Activated CD4-positive, alpha-beta memory T cell treated with anti-CD3 and anti-CD28 coated beads, Interleukin-2, amount 10 ng/mL, durations not matched to agents 7 days and 5 days (primary cell): ENCODE measurements at places on chromosomes 3 and 15.

GRCh38 chr3:46236294-46237054, 5.8 kb upstream of the CCR3 start:
- DNase-seq = peak; percentile 38

DNA sequence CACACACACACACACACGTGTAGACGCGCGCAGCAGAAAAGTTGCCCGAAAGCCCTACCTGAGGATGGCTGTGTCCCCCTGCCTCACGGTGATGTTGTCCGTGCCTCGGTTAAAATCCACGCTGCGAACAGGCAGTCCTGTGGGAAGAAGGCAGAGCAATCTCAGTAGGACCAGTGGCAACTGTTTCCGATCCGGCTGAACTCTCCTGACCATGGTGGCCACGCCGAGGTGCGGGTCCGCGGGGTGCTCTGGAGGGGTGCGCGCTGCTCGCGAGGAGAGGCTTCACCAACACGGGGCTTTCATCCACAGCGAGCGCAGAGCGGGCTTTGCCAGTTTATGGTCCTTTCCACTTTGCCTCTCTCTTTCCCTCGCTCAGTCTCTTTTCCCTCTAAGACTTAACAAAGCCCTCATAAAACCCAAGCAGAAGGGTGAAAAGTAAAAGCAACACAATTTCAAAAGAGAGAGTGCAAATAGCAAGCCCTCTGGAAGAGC, 422 bp downstream of the LSAMP start:
- no peak for DNase-seq

DNA sequence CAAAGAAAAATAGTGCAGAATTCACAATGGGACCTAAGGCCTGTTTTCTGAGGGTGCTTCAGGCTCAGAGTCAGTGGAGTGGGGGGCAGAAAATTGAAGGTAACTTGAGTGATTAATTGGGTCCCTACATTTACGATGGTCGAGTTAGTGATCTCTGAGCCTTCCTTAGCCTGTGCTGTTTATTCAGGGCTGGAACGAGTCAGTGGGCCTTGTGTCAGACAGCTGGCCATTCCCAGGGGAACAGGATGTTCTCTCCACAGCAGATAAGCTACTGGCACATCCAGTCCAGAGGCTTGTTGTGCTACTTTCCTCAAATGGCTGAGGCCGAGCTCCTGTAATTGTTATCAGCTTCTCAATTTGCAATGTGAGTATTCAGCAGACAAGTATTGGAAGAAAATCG, 29.2 kb upstream of the CNTN3 start:
- no peak for DNase-seq

DNA sequence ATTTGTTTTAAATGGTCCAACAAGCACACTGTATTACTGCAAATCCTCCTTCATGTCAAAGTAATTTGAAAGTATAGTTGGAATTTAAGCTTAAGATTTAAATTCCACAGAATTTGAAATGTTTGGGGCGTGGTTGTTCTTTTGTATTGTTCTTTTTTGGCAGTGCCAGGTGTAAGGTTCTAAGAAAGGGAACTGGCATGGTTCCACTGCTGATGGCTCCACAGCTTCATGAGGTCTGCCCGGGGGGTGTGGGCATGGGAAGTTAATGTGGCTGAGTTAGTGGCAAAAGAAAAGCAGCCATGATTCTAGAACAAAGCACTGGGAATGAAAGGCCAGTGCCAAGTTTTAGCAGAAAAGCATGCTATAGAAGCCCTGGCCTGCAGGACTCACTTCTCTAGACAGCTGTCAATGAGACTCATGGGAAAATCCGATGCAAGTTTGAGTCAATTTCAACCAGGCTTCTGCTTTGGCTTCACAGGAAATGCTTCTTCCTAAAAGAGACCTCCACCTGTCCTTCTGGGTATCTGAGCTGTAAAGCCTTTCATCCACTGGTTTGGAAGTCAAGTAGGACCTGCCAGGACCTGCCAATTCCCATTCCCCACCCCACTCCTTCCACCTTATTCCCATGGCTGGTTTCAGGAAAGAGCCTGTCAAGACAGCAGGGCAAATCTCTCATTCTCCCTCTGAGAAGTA, 18.9 kb downstream of the CDCP1 start:
- DNase-seq = no peak

- DNase-seq = no peak
Measured at GRCh38 chr15:45548753-45549520, 26.4 kb upstream of the SLC30A4 start.

- no peak for DNase-seq
Measured at GRCh38 chr15:49908236-49908932, 210.6 kb downstream of the ATP8B4 start.

DNA sequence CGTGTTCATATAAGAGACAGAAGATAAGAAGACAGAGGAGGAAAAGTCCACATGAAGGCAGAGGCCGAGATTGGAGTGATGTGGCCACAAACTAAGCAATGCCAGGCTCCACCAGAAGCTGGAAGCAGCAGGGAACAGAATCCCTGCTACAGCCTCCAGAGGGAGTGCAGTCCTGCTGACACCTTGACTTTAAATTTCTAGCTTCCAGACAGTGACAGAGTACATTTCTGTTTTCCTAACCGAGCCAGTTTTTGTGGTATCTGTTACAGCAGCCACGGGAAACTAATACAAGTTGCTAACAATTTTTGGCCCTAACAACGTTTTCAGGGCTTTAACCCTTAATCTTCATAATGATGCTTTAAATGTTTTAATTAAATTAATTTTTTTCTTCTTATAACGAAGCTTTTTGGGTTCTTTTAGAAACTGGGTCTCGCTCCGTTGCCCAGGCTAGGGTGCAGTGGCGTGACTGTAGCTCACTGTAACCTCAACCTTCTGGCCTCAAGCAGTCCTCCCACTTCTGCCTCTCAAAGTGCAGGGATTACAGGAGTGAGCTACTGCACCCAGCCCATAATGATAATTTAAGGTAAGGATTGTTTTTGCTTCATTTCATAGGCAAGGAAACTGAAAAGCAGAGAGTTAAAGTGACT, 202.3 kb upstream of the PROK2 start:
- no peak for DNase-seq

GRCh38 chr3:63845215-63845614, 18.4 kb downstream of the THOC7 start:
- no peak for DNase-seq

GRCh38 chr3:14323401-14324223, 78.8 kb upstream of the SLC6A6 start:
- DNase-seq = no peak
